ENCODE measurements at places on chromosomes 12 and 14. TPM values are rescaled to one million over a fixed set of nuclear protein-coding genes. Genes with fewer than 3 reads are reported as not detected.

DNA sequence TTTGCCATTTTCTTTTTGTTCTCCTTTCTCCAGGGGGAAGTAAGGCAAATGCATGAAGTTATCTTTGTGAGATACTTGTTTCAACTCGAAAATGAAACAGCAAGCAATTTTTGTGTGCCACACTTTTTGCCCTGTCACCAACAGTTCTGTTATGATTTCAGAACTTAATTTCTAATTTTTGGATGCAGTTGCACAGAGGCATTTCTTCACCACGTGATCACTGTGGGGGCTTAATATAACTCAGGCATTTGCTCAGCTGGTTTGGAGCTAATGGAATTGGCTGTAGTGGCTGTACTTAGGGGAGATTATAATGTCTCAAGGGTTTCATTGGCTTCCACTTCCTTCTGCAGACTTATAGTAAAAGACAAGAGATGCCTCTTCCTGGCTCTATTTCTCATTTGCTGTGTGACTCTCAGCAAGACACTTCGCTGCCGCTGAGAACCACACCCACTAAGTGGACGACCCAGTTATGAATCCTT, 452.4 kb downstream of the RAD51B start:
- no peak for DNase-seq

- no peak for DNase-seq
Measured at GRCh38 chr12:3090240-3091037, 13.3 kb downstream of the TSPAN9 start.

DNA sequence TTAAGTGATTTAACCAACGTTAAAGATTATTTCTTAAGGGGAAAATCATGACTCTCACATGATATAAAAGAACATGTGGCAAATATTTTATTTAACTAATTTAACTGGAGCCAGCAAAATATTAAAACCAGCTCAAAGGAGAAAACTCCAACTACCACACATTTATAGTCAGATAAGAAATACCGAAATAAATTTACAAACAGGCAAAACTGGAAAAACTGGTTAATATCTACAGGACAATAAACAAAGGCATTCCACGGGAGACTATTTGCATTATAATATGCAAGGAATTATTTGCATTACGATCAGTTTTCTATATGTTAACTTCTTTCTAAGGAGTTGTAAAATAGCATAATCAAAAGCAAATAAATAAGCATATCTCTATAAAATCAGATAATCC, 13.8 kb upstream of the BCL2L14 start:
- DNase-seq: no peak

FIGNL2 gene
- total RNA-seq: 0.42 TPM

DNA sequence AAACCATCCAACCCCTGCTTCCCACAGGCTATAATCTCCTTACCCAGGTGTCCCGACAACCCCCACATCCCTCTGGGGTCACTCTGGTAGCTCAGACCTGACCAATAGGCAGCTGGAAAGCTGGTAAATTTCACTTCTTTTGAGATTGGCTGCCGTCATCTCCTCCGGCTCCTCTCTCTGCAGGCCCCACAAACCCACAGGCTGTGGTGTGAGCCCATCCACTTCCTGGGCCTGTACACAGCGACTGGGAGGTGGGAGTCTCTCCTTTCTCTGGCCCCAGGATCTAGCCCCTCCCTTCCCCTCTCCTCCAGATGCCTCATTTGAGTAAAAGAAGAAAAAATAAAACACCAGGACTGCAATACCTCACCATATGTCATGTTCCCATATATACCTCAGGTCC, 709 bp downstream of the INHBC start:
- DNase-seq: no peak

Data from esophagus muscularis mucosa (tissue), 4 donors.